ENCODE measurements at places on chromosomes 16 and 17.

DNA sequence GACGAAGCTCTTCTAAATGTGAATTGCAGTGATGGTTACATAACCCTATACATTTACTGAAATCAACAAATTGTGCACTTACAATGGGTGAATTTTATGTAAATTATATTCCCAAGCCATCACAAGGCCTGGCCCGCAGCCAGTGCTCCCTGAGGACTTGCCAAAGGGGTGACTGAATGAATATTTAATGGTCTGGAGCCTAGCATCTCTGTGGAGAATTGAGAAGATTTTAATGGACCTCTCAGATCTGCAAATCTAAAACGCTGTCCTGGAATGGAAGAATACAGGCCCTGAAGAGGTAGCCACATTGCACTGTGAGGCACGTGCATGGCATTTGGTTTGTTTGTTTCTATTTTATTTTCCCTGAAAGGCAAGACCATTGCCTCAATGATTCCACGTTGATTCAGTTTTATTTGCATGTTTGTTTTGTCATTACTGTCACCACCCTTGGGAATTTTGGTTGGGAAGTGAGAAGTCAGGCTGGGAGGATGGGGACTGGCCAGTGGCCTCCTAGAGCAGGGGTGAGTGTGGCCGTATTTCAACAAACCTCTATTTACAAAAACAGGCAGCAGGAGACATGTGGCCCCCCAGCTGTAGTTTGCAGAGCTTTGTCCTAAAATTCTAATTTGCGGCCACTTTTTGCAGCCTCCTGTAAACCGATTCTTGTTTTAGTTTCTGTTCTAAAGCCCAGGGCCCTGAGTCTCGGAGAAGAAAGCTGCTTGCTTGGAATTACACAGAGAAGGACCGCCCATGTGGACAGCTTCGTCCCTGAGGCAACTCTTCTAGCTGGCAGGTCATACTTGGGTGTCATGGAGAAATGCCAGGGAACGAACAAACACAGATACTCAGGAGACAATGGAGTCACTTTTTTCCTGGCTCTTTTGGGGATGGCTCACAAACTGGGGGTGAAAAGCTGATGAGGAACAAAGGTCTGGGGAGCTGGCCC, 40.5 kb upstream of the GCSH start:
- no peak for DNase-seq

DNA sequence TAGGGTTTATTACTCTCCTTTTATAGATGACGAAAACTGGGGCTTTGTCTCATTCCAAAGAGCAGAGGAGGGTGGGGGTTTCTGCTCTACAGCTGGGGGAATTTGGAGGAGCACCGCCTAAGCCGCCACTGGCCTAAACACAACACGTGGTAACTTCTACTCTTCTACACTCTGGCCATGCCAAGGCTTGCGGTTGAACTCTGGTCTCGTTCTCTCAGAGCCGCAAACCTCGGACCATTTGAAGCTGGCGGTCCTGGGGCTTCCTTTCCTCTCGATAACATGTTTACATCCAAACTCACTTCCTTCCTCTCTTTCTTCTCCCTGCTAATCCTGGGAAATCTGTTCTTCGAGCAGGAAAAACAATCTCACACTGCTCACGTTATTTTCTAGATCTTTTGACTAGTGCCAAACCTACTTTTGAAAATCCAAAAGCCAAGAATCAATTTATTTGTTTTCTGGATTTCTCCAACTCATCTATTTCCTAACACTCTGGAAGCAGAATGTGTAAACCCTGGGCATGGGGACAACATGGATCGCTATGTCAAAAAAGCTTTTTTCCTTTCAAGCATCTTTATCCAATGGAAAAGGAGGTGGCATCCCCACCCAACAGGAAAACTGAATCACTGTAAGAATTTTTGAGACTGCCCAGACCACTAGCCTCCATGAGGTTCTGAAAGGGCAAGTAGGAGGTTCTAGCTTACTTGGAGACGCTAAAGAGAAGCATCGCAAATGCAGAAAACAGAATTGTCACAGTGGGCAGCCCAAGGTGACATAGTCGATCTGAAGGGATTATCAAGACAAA, 13.6 kb upstream of the EEF2K start:
- peak; percentile 74 for DNase-seq

- no peak for DNase-seq
These were observed 8.7 kb downstream of the CAMTA2 start for GRCh38 chr17:4978726-4979125.

DNA sequence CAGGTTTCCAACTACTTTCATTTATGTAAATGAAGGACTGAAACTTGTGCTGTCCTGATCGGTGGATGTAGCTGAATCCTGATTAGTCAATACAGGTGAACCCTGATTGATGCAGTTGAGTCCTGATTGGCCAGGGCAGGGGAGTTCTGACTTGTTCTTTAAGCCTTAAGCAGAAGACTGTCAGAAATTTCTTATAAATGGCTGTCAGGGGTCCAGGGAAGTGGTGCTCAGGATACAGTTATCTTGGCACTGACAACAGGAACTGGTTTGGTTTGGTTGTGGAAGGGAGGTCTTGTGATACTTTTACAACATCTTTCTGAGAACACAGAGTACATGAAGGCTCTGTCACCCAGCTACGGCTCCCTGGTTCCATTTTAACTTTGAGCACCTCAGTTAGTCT, 132.1 kb downstream of the KCNJ12 start:
- no peak for DNase-seq

GRCh38 chr16:54816471-54816870, 114.2 kb upstream of the IRX5 start:
- no peak for DNase-seq

DNA sequence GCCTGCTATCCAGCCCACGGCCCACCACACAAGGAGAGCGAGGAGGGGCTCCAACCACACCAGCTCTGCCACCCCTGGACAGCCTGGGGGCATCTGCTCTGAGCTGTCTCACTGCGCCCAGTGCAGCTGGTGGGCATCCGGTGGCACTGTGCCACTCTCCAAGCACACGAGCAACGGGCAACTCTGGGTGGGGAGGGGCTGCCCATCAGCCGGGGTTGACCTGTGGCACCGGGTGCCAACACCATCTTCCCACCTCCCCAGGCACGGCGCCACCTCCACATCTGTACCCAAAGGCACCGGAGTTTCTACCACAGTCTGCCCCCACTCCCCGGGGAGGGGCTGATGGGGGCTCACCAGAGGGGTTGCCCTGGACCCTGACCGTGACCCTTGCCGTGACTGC, 241.8 kb downstream of the RBFOX3 start:
- no peak for DNase-seq

- no peak for DNase-seq
These were observed 5.3 kb downstream of the RMI2 start for GRCh38 chr16:11350519-11350918.

DNA sequence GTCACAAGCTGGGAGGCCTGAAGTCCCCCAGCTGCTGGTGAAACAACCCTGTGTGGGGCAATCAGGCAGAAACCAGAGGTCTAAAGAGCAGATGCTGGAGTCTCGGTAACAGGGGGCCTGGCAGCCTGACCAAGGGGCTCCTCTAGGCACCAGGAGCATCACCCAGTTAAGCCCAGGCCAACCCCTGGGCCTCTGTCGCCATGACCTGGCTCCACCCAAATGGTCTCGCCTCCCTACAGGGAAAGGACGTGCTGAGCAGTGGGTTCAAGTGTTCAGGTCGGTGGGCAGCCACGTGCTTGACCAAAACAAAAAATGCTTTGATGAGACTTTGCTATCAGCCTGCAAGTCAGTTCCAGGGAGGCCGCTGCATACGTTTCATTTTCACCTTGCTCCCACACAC, 240.3 kb downstream of the ZNF423 start:
- no peak for DNase-seq

DNA sequence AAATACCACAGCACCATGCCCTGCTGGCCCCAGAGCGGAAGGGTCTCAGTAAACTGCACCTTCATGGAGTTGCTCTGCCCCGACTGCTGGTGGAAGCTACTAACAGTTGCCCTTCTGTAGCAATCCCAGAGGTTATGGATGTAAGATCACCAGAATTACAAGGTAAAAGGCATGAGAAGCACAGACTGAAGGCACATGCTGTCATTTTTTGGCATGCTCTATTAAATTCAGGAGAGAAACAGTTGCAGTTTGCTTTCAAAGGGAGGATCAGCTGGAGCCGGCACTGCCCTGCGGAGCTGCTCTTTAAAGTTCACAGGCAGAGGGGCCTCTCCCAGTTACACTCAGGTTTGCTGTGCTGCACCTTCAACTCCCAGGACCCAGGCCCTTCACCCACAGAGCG, 19.2 kb downstream of the NPRL3 start:
- no peak for DNase-seq

DNA sequence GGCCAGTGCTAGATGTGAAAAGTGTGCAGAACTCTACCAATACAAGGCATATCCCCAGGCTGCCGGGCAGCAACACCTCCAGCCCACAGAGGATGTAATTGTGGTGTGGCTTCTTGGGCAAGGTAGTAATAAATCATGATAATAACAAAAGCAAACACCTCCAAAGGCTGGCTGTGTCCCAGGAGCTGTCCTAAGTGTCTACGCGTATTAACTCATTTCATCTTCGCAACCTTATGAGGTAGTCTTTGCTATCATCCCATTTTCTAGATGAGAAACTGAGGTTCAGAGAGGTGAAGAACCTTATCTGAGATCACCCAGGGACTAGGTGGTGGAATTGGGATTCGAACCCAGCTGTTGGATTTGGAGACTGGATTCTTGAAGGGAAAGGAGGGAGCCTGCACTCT, 5.3 kb downstream of the PDK2 start:
- no peak for DNase-seq

GRCh38 chr17:1002771-1003555, 6.0 kb downstream of the TIMM22 start:
- no peak for DNase-seq

DNA sequence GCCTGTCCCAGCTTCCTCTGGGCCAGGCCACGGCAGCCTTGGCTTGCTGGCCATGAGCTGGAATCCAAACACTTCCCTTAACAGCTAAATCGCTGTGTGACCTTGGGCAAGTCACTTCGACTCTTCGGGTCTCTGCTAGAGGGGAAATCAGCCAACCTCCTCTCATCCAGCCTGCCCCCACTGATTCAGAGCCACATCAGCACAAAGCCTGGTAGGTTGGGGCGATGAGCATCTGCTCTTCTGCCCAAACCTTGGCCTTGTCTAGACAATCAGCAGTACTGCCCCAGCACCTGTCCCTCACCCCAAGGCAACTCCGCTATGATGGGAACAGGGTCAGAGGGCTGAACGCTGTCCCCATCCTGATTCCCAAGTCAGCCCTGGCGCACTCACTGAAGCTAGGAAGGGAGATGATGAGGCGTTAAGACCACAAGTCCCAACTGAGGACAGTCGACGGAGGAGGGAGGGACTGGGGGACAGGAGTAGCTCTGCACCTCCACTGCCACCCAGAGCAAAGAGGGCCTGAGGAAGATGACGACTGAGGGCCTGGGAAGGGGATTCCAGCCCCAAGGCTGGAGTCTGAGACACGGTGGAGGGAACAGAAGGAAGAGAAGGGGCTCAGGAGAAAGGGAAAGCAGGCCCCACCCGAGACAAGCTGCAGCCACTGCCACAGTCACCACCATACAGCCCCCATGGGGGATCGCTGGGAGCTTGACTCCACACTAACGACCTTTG, 1.3 kb downstream of the CLUH start:
- DNase-seq = no peak

DNA sequence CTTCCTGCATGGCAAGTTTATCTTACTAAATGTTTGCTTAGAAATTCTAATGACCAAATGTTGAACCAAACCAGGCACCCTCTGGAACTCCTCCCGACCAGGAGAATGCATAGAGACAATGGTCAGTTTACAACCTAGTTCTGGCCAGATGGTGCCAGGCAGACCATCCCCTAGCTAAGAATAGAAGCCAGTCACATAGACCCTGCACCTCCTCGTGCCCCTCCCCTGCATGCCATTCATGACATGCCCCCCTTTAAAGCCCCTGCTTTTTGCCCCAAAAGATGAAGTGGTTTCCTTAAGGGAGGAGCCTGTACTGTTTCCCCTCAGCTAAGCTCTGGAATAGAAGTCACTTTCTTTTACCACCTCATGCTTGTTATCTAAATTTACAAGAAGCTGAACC, 6.6 kb upstream of the CPHXL start:
- DNase-seq = no peak

DNA sequence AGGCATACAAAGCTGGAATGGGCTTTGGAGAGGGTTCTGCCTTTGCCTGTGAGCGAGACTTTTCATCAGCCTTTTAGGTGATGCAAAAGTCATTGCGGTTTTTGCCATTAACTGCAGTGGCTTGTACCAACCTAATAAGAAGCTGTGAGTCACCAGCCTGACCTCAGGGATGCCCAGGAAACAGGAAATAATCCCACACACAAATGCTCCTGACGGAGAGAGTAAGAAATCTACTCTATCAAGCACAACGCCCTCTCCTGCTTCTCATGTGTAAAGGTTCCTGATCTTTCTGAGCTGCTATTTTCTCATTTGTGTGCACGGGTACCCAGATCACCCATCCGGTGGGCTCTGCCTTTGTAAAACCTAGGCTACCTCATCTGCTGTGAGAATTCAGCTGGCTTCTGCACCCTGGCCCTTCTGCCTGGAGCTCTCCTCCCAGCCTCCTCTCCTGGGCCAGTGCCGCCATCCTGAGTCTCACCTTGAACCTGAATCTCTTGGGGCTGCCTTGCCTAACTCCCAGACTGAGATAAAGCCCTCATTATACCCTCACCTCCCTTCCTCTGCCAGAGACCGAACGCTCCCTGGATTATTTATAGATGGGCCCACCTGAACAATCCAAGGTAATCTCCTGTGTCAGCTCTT, 299.7 kb downstream of the C16orf95 start:
- DNase-seq = no peak

GRCh38 chr17:79974566-79975497, 60.8 kb downstream of the TBC1D16 start:
- DNase-seq = no peak

- no peak for DNase-seq
These were observed 19.9 kb upstream of the OSGIN1 start for GRCh38 chr16:83932955-83933673.

- DNase-seq = no peak
These were observed 126.3 kb downstream of the ZNF778 start for GRCh38 chr16:89343501-89344457.

- no peak for DNase-seq
These were observed 90.9 kb downstream of the SDK2 start for GRCh38 chr17:73553311-73553710.

GRCh38 chr17:76048025-76048605, 21.0 kb upstream of the EVPL start:
- DNase-seq = no peak

GRCh38 chr17:73742948-73743381, 98.7 kb upstream of the SDK2 start:
- DNase-seq = no peak

DNA sequence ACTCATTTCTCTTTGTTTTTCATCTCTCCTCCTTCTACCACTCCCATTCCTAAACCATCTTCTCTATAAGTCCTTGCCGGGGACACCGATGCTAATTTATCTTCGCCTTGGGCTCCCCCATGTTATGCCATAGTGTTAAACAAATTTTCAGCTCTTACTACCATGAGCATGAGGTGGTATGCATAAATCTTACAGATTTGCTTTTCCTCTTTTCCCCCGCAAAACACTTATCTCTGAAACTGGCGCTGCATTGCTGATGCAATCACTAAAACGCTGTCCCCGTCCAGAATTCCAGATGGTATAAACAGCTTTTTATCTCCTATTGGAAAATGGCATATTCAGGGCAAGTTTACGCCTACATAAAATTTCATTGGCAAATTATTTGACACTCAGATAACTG, 673.6 kb upstream of the CDH8 start:
- DNase-seq = no peak

Data from stimulated activated CD4-positive, alpha-beta T cell treated with anti-CD3 and anti-CD28 coated beads, Interleukin-2, amount 100 ng/mL, for 24 hours (primary cell).